Activated CD4-positive, alpha-beta T cell treated with anti-CD3 and anti-CD28 coated beads, Interleukin-2, Interleukin-6, amounts not matched to agents 100 ng/mL and 50 ng/mL, durations not matched to agents 16 hours and 8 hours (primary cell): ENCODE measurements at places on chromosomes 7 and 10.

DNA sequence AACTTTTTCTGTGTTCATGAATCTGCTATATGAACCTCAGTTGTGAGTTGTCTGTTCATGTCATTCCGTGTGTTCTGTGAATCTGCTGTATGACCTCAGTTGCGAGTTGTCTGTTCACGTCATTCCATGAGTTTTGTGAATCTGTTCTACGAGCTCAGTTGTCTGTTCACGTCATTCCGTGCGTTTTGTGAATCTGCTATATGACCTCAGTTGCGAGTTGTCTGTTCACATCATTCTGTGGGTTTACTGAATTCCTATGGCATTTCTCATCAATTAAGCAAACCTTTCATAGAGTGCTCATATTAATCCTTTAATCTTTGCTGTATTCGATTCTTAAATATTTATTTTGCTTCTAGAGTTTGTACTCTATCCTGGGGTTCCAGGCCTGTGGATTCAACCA is 150.6 kb downstream of the DIP2C start:
- no peak for DNase-seq

DNA sequence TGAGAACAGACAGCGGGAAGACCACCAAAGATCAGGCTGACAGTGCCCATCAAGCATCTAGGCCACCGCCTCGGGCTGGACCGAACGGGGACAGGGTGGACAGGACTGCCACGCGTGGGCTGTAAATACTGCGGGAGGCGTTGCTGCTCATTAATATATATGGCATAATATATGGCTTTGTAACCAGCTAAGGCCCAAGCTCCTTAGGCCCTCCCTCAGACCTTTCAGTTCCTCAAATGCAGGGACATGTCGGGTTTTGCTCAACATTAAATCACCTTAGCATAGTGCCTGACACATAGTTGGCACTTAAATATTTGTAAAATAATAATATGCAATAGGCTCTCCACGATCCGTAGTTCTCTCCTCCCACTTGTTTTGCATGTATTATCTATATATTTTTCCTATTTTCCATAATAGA is 402 bp upstream of the TMEM168 start:
- no peak for DNase-seq

- DNase-seq: no peak
Measured at GRCh38 chr7:107179326-107180164, 10.7 kb downstream of the HBP1 start.

GRCh38 chr10:103836861-103837260 is 18.5 kb downstream of the SH3PXD2A start:
- DNase-seq: no peak

- DNase-seq: no peak
Measured at GRCh38 chr10:44968091-44968490, 8.5 kb downstream of the RASSF4 start.

- DNase-seq: peak; percentile 17
Measured at GRCh38 chr7:107344799-107345198, 125.1 kb upstream of the GPR22 start.

- no peak for DNase-seq
Measured at GRCh38 chr7:127571741-127572505, 13.5 kb downstream of the GCC1 start.

DNA sequence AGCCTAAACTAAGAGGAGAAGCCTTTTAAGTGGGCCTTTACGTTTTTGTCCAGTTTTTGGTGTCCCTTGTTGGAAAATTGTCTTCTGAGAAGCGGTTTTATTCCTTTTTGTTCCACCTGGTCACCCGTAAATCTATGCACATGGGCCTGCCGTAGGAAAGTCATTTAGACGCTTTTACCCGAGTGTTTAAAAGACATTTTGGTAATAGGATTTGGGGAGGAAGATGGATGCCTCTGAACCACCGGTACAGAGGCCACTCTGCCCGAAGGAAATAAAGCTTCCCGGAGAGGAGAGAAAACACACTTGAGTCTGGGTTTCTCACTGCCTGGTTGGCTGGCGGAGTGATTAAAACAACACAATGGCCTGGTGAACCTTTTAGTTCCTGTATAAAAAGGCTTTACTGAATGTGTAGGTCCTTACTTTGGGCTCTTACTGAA is 760 bp downstream of the THNSL1 start:
- DNase-seq: no peak

DNA sequence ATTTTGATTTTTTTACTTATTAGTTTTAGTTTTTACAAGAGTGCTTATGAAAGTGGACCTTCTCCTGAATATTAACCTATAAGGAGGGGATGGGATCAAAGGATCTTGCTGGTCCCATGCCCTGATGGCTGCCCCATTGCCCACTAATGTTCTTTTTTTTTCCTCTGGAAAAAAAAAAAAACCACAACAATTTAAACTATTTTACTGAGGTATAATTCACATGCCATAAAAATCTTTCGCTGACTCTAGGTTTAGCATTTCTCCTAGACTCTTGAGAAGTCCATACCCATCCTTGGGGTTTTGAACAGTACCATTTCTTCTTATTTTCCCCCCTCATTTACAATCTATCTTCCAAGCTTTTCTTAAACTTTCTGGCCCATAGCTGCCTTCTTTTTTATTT is 481.8 kb downstream of the TFEC start:
- no peak for DNase-seq

GRCh38 chr7:156612930-156613329 is 27.6 kb upstream of the RNF32 start:
- DNase-seq: peak; percentile 79

DNA sequence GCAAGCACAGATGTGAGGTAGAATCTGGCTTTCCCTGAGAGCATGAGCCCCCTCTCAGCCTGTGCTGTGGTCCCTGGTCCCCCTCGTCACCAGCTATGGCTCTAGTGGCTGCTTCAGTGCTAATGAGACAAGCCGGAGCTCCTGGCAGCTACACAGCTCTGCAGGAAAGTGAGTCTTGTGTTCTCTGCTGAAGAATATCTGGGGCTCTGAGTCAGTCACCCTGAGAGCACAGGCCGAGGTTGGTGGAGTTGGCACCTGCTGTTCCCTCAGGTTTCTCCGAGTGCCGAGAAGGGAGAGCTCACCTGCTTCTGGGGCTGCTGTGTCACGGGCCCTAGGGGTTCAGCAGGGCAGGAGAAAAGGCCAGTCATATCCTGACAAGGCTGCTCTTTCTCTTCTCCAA is 37.2 kb upstream of the GJD4 start:
- DNase-seq: no peak
